Kidney (tissue), 22 donors: ENCODE measurements at places on chromosomes 1 and 21. TPM values are rescaled to one million over a fixed set of nuclear protein-coding genes. Genes with fewer than 3 reads are reported as not detected.

- peak overlapping the region; percentile 58 for H3K4me3 ChIP-seq
- no peaks in the 10 kb centered on the region for H3K4me1 ChIP-seq
Measured at GRCh38 chr1:108817016-108817415, 39.9 kb downstream of the AKNAD1 start.

- H3K4me3 ChIP-seq, result no peak overlapping the region
- H3K4me1 ChIP-seq, result no peaks in the 10 kb centered on the region
- no peak overlapping the region for H3K27ac ChIP-seq
- DNase-seq, result no peak
- no peaks in the 10 kb centered on the region for H3K36me3 ChIP-seq
Measured at GRCh38 chr1:96579636-96580035, 141.9 kb upstream of the PTBP2 start.

DNA sequence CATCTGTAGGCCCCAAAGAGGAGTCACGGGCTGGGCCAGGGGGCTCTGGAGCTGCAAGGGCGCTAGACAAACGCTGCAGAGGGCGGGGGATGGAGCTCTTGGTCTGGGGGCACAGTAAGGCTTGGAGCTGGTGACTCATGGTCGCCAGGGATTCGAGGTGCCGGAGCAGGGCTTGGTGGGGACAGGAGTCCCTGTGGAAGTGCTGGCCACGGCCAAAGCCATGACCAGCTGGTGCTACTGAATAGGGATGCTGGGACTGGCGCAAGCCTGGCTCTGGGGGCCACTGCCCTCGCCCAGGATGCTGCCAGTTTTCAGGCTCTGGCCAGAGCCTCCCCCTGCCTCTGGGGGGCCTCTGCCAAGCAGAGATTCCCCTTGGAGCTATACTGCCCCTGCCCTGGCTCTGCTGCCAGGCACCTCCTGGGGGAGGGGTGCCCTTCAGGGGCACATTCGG is 25.2 kb downstream of the SPOCD1 start:
- H3K27ac ChIP-seq, result no peak overlapping the region
- no peaks in the 10 kb centered on the region for H3K36me3 ChIP-seq
- no peak overlapping the region for H3K4me3 ChIP-seq

DNA sequence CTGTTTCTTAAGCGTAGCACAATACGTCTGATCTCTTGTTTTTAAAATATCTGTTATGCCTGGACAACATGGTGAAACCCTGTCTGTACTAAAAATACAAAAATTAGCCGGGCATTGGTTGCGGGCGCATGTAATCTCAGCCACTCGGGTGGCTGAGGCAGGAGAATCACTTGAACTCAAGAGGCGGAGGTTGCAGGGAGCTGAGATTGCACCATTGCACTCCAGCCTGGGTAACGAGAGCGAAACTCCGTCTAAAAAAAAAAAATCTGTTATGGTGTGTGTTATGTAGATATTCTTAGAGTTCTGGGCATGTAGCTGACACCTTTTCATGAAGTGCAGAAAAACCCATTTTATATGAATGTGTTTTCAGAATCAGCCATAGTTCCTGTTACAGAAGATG is 38.2 kb downstream of the RABGAP1L start:
- no peaks in the 10 kb centered on the region for H3K4me1 ChIP-seq
- H3K4me3 ChIP-seq, result no peak overlapping the region
- no peaks in the 10 kb centered on the region for H3K36me3 ChIP-seq
- H3K27me3 ChIP-seq, result no peaks in the 10 kb centered on the region

- H3K4me1 ChIP-seq, result no peaks in the 10 kb centered on the region
- no peak overlapping the region for H3K27ac ChIP-seq
- no peak overlapping the region for H3K4me3 ChIP-seq
- no peak for DNase-seq
Measured at GRCh38 chr1:192224396-192224795, 66.1 kb downstream of the RGS18 start.

PLA2G2A gene
- total RNA-seq, result 0.63 TPM

DNA sequence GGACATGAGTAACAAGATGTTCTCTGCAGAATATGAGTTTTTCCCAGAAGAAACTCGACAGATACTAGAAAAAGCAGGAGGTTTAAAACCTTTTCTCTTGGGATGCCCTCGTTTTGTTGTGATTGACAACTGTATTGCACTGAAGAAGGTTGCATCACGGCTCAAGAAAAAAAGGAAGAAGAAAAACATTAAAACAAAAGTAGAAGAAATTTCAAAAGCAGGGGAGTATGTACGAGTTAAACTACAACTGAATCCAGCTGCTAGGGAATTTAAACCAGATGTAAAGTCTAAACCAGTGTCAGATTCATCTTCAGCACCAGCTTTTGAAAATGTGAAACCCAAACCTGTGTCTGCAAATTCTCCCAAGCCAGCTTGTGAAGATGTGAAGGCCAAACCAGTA is 92.5 kb downstream of the TTC3 start:
- no peak for DNase-seq
- H3K36me3 ChIP-seq, result peaks cover 26% of the 10 kb centered on the region
- H3K4me3 ChIP-seq, result no peak overlapping the region

SERPINC1 gene
- total RNA-seq, result 0.41 TPM

FMN2 gene
- 0.06 TPM for total RNA-seq

DNA sequence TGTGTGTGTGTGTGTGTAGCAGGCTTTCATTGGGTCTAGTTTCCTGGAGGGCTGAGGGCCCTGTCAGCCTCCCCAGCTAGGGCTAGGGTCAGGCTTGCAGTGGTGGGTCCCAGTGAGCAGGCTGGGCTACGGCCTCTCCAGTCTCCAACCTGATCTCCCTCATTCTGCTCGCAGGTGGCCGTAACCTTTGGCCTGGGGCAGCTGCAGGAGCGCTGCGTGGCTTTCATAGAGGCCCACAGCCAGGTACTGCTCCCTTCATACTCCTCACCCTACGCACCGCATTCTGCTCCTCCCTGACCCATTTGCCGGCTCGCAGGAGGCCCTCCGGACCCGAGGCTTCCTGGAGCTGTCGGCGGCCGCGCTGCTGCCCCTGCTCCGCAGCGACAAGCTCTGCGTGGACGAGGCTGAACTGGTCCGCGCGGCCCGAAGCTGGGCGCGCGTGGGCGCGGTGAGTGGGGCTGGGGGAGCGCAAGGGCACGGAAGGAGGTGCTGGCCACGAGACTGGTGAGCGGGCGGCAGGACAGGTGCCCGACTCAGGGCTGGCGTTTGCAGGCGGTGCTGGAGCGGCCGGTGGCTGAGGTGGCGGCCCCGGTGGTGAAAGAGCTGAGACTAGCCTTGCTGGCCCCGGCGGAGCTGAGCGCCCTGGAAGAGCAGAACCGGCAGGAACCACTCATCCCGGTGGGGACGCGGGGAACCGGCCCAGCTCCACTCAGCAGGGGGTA is 4.7 kb downstream of the BTBD19 start:
- DNase-seq, result peak; percentile 59
- H3K27me3 ChIP-seq, result no peaks in the 10 kb centered on the region
- H3K27ac ChIP-seq, result peak overlapping the region; percentile 68
- peak overlapping the region; percentile 67 for H3K4me3 ChIP-seq
- H3K36me3 ChIP-seq, result no peaks in the 10 kb centered on the region
- peaks cover 24% of the 10 kb centered on the region for H3K4me1 ChIP-seq

SMPDL3B gene
- 9.7 TPM for total RNA-seq

GPR3 gene
- 0.38 TPM for total RNA-seq

DNA sequence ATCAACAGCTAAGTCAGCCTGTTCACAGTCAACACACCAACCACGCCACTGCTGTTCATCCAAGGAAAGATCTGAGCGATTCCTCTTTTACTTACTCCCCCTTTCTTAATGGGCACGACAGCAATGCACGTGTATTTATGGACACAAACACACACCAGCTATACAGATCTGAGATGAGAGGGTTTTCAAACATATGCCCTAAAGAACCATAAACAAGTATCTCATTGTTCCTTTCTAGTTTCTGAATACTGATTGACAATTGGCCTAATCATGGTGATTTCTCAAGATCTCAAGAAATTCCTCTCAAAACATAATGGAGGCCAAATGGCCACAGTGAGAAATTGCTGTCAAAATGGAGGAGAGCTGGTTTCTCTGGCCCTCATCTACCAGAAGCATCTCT is 18.0 kb downstream of the TOR3A start:
- DNase-seq, result no peak
- H3K27me3 ChIP-seq, result no peaks in the 10 kb centered on the region
- no peak overlapping the region for H3K27ac ChIP-seq
- H3K4me3 ChIP-seq, result no peak overlapping the region
- H3K36me3 ChIP-seq, result no peaks in the 10 kb centered on the region

DNA sequence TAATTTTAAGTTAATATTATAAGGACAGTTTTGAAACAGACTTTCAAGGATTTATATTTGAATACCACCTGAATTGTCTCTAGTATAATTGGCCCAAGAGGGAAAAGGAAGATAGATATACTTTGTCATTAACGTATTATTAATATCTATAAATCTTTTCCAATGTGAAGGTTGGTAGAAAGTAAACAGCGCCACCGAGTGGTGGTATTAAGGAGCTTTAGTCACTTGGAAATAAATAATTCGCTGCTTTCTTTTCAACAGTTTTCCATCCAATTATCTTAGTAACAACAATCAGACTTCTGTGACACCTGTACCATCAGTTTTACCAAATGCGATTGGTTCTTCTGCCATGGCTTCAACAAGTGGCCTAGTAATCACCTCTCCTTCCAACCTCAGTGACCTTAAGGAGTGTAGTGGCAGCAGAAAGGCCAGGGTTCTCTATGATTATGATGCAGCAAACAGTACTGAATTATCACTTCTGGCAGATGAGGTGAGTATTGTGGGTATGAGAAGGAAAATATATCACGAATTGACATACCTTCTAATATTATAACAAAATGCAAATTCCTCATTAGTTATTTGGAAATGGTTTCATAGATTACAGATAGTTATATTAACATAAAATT is 37.7 kb downstream of the SH3GLB1 start:
- no peaks in the 10 kb centered on the region for H3K27me3 ChIP-seq
- DNase-seq, result no peak
- no peak overlapping the region for H3K27ac ChIP-seq
- no peak overlapping the region for H3K4me3 ChIP-seq

DNA sequence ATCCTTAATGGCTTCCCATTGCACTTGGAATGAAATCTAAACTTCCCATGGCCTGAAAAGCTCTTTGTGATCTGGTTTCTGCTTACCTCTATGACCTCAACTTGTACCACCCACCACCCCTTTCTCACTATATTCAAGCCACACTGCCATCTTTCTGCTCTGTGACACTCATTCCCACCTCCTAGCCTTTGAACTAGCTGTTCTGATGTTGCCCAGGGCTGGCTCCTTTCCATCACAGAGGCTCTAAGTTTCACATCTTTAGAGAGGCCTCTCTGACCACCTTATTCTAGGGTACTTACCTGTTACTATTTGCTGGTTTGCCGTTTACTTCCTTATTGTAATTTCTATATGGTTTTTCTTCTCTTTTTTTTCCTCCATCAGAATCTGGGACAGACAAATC is 4.2 kb downstream of the MPZL1 start:
- no peaks in the 10 kb centered on the region for H3K27me3 ChIP-seq
- no peaks in the 10 kb centered on the region for H3K36me3 ChIP-seq
- no peak overlapping the region for H3K4me3 ChIP-seq
- H3K4me1 ChIP-seq, result no peaks in the 10 kb centered on the region
